Ovary (tissue), 10 donors: ENCODE measurements at places on chromosomes 12 and 14. TPM values are rescaled to one million over a fixed set of nuclear protein-coding genes. Genes with fewer than 3 reads are reported as not detected.

Gene CCDC177
- not detected for total RNA-seq

Gene LMNTD1
- total RNA-seq: not detected

Gene GXYLT1
- 11.7 TPM for total RNA-seq

Gene PPP1R13B
- total RNA-seq: 15.5 TPM

Gene SDR9C7
- total RNA-seq: 0.25 TPM

Gene SLC10A1
- total RNA-seq: not detected

Gene NTN4
- total RNA-seq: 101 TPM

Gene AP5M1
- 26.6 TPM for total RNA-seq

Gene RIPK3
- total RNA-seq: 1.0 TPM

Gene KRT77
- not detected for total RNA-seq

GRCh38 chr12:122185494-122186082, 2.7 kb downstream of the LRRC43 start:
- H3K4me3 ChIP-seq: no peak overlapping the region
- H3K27ac ChIP-seq: no peak overlapping the region
- no peaks in the 10 kb centered on the region for H3K36me3 ChIP-seq
- DNase-seq: no peak
- no peaks in the 10 kb centered on the region for H3K27me3 ChIP-seq

DNA sequence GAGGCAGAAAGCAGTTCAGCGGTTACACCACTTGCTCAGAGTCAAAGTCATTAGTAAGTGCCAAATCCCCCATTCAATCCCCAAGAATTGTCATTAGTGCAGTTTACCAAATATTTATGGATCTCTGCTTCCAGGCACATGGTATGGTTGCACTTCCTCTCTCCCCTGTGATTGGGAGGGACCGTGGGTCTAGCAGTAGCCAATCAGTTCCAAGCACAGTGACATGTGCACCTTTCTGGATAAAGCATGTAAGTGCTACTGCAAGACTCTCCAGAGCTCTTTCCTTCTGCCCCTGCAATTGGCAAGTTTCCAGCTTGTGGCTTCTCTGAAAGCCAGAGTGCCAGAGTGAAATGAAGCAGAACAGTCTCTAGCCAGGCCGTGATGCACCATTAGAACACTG, 85.3 kb upstream of the FLRT2 start:
- H3K27me3 ChIP-seq: no peaks in the 10 kb centered on the region
- no peak overlapping the region for H3K4me3 ChIP-seq
- DNase-seq: no peak
- H3K36me3 ChIP-seq: no peaks in the 10 kb centered on the region

- no peak overlapping the region for H3K4me3 ChIP-seq
- H3K27me3 ChIP-seq: no peaks in the 10 kb centered on the region
- no peak overlapping the region for H3K27ac ChIP-seq
These were observed 158.9 kb downstream of the SLC15A5 start for GRCh38 chr12:16118586-16118985.

- H3K4me3 ChIP-seq: no peak overlapping the region
- H3K27me3 ChIP-seq: no peaks in the 10 kb centered on the region
- no peaks in the 10 kb centered on the region for H3K36me3 ChIP-seq
- no peaks in the 10 kb centered on the region for H3K4me1 ChIP-seq
- no peak overlapping the region for H3K27ac ChIP-seq
These were observed 44.1 kb downstream of the FOS start for GRCh38 chr14:75322746-75323145.

DNA sequence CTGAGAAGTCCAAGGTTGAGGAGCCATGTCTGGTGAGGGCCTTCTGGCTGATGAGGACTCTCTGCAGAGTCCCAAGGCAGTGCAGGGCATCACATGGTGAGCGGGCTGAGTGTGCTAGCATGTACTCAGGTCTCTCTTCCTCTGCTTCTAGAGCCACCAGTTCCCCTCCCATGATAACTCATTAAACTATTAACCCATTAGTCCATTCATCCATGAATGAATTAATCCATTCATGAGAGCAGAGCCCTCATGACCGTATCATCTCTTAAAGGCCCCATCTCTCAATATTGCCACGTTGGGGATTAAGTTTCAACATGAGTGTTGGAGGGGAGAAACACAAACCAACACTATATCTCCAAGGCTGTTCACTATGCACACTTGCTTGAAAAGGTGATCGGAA, 83.7 kb downstream of the TMEM30B start:
- DNase-seq: no peak
- no peaks in the 10 kb centered on the region for H3K36me3 ChIP-seq
- no peak overlapping the region for H3K27ac ChIP-seq
- H3K27me3 ChIP-seq: no peaks in the 10 kb centered on the region
- H3K4me3 ChIP-seq: no peak overlapping the region

- no peaks in the 10 kb centered on the region for H3K27me3 ChIP-seq
- no peak for DNase-seq
- H3K36me3 ChIP-seq: no peaks in the 10 kb centered on the region
- H3K27ac ChIP-seq: no peak overlapping the region
- no peaks in the 10 kb centered on the region for H3K4me1 ChIP-seq
These were observed 170.7 kb downstream of the PPFIA2 start for GRCh38 chr12:81588235-81589008.

- DNase-seq: no peak
- H3K4me3 ChIP-seq: no peak overlapping the region
- no peaks in the 10 kb centered on the region for H3K4me1 ChIP-seq
- no peaks in the 10 kb centered on the region for H3K27me3 ChIP-seq
These were observed 51.6 kb upstream of the PMCH start for GRCh38 chr12:102249079-102249841.

- H3K36me3 ChIP-seq: no peaks in the 10 kb centered on the region
- no peak overlapping the region for H3K4me3 ChIP-seq
- H3K27me3 ChIP-seq: no peaks in the 10 kb centered on the region
- no peaks in the 10 kb centered on the region for H3K4me1 ChIP-seq
These were observed 319.3 kb upstream of the SOX5 start for GRCh38 chr12:24268663-24269186.

- no peaks in the 10 kb centered on the region for H3K36me3 ChIP-seq
- H3K27me3 ChIP-seq: no peaks in the 10 kb centered on the region
- H3K4me3 ChIP-seq: no peak overlapping the region
- H3K27ac ChIP-seq: no peak overlapping the region
- DNase-seq: no peak
These were observed 159.2 kb downstream of the NRXN3 start for GRCh38 chr14:78329371-78329770.

DNA sequence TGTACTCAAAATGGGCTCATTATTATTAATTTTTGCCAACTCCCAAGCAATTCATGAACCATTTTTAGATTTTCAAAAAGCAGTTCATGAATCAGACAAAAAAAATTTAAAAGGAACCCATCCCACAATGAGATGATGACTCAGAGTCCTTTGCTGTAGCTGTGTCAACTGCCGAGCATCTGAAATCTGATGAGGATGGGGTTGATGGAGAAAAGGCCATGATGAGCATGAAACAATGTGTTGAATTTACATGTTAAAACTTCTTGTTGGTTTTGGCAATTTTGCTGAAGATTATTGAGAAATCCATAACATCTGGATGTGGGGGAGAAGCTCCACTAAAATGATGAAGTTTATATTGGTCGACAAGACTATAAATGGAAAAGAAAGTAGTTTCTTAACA, 378.0 kb downstream of the FOXG1 start:
- H3K4me1 ChIP-seq: no peaks in the 10 kb centered on the region
- H3K27ac ChIP-seq: no peak overlapping the region
- no peaks in the 10 kb centered on the region for H3K36me3 ChIP-seq

DNA sequence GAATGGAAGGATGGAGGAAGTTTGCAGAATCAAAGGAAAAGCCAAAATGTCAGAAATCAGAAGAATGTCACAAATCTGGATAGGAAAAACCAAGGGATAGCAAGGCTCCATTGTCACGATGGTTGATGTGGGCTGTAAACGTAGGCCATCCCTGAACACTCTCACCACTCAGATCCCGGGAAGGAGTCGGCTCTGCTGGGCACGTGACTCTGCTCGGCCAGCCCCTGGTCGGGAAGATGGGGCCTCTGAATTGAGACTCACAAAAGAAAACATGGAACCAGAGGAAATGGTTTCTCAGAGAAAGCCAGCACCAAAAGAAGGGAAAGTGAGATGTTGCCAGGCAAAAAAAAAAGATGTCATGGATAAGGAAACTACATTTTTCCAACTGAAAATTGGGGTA, 26.2 kb downstream of the TCP11L2 start:
- no peaks in the 10 kb centered on the region for H3K4me1 ChIP-seq
- H3K4me3 ChIP-seq: no peak overlapping the region

- no peak overlapping the region for H3K4me3 ChIP-seq
- no peak overlapping the region for H3K27ac ChIP-seq
- no peaks in the 10 kb centered on the region for H3K4me1 ChIP-seq
- no peak for DNase-seq
- no peaks in the 10 kb centered on the region for H3K27me3 ChIP-seq
- no peaks in the 10 kb centered on the region for H3K36me3 ChIP-seq
These were observed 48.9 kb downstream of the EML1 start for GRCh38 chr14:99842141-99842540.
